ENCODE measurements at places on chromosomes 1 and 21.

GRCh38 chr1:51669816-51670215, 52.9 kb downstream of the OSBPL9 start:
- DNase-seq, result no peak

DNA sequence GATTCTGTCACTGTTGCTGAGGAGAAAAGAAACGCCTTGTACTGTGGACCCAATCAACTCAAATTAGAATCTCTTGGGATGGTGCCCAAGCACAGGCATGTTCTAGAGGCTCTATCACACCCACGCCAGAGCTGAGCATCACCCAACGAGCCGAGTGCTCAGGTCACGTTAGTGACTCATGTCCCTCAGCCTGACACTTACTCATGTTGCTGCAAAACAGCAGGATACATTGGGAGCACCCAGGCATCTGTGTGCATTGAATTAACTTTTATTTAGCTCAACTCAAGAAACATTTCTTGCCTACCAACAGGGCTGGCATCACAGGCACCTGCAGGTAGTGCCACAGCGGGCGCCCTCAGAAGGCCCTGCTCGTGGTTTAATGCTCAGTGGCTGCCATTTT, 149.8 kb downstream of the ETS2 start:
- peak; percentile 55 for DNase-seq

- DNase-seq, result no peak
Measured at GRCh38 chr1:32197074-32197473, 3.3 kb upstream of the CCDC28B start.

- peak; percentile 20 for DNase-seq
Measured at GRCh38 chr1:6041432-6042062, 4.1 kb upstream of the KCNAB2 start.

All from fibroblast of skin of back (primary cell).